ENCODE measurements at places on chromosomes 6 and 20.

GRCh38 chr6:128412680-128413079, 107.7 kb downstream of the PTPRK start:
- DNase-seq, result no peak

DNA sequence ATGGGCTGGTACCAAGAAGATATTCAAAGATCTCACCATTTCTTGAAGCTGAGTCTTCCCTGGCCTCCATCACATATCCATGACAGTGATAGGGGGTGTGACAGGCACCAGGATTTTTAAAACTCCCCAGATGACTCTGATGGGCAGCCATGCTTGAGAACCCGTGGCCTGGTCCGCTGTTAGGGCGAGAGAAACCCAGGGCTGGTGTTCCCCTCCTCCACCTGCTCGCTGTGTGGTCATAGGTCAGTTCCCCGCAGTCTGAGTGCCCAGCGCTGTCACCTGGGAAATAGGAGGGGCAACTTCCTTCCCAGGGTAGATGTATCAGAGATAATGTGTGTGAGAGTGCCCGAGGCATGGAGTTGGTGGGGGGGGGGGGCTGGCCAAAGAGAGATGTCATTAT, 50.9 kb downstream of the TMEM242 start:
- no peak for DNase-seq

DNA sequence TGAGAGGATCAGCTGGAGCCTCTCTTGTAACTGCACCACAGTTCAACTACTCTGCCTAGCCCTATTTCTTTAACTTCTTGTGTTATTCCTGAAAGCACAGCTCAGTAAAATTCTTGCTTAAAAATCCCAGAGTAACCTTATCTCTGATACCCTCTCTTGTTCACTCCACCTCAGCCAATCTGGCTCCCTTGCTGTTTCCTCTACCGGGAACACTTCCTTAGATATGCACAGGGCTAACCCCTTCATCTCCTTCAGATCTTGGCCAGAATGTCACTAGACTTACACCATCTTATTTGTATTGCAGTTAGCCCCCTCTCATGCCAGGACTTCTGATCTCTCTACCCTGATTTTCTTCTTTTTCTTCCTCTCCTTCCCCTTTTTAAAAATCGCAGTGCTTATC, 2.6 kb upstream of the ZKSCAN3 start:
- no peak for DNase-seq

DNA sequence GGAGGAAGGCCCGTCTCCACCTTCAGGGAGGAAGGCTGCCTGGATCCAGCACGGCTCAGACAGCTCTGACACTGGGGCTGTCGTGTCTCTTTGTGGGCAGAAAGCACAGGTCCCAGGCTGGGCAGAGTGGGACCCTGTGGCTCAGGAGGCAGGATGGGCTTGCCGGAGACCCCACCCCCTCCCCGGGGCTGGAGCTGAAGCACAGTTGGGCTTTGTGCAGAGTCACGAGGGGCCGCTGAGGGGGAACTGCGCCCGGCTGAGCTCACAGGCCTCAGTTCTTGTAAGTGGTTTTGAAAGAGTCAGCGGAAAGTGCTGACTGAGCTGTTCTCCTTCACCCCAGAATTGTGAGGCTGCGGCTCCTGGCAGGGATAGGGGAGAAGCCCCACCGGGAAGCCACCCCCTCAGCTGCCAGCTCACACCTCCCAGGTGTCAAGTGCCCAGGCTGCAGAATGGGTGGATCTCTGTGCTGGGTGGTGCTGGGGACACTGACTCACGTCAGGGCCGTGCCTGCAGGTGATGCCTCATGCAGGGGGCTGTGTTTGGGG, 145.5 kb upstream of the RNF24 start:
- peak; percentile 37 for DNase-seq

- no peak for DNase-seq
Observed at GRCh38 chr6:15974817-15975216, 154.1 kb upstream of the MYLIP start.

GRCh38 chr20:38732981-38733380, 8.7 kb downstream of the SLC32A1 start:
- no peak for DNase-seq

- DNase-seq, result no peak
Observed at GRCh38 chr6:147468634-147469033, 39.9 kb upstream of the SAMD5 start.

- peak; percentile 18 for DNase-seq
Observed at GRCh38 chr6:36724514-36725390, 27.1 kb downstream of the RAB44 start.

DNA sequence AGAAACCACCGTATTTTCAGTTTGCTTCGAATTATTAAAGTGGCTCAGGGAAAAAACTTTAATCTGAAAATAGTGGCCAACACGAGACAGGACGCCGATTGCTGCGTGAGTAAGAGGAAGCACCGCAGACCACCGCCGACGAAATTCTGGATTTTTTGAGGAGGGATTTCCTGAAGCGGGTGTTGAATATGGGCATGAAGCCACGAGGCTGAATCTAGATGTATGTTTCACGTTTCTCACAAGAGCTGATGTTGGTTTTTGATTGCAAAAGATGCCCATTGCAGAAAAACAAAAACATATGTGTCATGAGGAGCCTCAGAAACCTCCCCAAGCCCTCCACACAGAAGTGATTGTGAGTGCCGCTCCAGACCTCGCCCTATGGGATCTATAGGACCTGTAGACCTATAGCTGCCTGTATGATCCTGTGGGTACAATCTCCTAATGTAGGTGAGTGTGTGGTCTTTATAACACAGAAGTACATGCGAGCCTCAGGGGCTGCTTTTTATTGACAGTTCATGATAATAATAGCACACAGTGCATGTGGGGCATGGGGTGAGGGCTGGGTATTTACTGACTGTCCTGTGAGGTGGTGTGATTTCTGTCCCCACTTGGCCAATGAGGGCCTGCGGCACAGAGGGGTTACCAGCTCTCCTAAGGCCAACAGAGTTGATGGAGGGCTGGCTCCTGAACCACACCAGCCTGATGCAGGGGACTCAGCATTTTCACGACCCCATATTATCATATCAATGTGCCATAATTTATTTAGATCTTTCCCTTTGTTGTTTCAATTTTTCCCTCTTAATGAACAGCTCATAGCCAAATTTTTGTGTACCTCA, 243.9 kb downstream of the DLL1 start:
- no peak for DNase-seq

- DNase-seq, result no peak
Observed at GRCh38 chr20:8267009-8267408, 134.9 kb downstream of the PLCB1 start.

DNA sequence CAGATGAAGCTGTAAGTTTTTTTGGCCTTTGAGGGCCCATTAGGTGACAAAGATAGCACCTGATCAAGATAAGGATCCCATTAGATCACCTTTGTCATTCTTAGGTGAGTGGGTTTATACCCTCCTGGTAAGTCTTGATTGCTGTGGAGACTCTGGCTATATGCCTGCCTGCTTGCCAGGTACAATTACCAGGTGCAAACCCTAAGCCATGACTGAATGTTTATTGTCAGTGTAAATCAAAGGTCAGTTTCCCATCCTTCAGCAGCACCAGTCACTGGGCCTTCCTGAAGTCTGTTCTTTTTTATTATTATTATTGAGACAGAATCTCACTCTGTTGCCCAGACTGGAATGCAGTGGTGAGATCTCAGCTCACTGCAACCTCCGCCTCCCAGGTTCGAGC, 106.4 kb upstream of the FOXO3 start:
- no peak for DNase-seq

DNA sequence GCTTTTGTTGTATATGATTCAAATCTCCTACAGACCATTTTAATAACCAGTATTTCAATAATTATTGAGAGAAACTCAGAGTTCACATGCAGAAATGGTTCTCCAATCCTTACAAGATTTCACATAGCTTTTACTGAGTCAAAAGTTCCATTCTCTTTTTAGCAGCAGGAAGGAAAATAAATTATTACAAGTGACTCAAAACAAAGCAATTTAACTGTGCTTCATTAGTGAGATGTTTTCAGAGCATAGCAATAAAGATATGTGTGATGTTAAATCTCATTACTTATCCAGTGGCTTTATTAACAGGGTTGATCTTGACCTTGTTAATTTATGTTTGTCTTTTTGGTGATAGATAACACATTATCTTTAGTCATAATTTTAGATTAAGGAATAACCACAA, 22.0 kb downstream of the KIF13A start:
- no peak for DNase-seq

- no peak for DNase-seq
Observed at GRCh38 chr6:71512256-71512655, 223.6 kb downstream of the OGFRL1 start.

GRCh38 chr20:2179233-2179580, 77.6 kb downstream of the STK35 start:
- no peak for DNase-seq

DNA sequence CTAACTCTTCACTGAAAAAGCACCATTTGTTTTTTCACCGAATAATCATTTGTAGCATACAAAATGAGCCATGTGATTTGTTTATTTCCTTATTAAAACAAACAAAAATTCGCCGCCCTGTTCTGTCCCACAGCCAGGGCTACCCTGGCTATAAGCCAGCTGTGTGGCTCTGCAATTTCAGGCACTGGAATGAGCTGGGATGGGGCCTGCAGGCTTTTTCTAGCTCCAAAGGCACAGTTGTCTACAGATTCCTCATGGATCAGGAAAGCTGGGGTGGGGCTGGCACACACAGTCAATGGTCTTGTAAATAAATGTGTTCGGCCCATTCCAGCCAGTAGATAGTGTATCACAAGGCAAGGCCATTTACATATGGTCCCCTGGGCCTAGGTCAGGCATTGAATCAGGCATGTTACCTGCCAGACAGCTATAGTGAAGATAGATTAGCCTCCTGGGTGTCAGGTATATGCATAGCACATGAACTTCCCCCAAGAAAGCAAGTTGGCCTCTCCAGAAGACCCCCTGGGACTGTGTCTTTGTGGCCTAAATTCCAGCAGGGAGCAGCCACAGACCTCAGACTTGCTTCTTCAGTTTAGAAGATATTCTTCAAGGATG, 608.9 kb downstream of the MAFB start:
- no peak for DNase-seq

- no peak for DNase-seq
Observed at GRCh38 chr20:11214256-11214840, 540.5 kb upstream of the JAG1 start.

DNA sequence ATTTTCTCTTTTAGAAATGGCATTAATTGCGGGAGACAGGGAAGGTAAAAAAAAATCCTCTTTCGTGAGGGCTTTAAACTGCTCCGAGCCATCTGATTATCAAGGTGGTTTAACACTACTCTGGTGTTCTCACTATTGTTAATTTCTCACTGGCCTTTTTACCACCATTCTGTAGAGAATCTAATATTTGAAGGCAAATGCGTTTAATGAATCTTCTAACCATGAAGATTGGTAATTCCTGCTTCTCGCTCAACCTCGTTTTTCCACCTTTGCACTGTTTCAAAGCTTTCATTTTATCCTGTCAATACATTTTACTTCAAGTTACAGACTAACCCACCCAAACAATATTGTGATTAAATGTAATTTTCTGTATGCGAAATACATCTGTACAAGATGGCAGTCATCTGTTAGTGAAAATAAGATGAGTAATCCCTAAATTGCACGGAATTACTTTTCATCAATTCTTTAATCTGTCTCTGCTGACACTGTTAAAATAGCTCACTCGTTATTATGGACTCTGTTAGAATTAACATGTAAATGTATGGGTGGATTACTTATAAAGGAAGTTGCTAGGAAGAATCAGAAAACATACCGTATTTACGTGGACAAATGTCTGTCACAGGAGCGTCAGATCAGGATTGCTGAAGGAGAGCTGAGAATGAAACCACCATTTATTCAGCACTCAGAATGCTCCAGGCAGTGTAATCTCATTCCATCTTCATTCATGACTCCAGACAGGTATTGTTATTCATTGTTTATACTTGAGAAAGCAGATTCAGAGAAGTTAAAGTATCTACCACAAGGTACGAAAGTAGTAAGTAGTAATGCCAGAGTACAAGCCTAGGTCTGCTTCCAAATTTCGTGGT, 1.1 kb upstream of the LCA5 start:
- no peak for DNase-seq

DNA sequence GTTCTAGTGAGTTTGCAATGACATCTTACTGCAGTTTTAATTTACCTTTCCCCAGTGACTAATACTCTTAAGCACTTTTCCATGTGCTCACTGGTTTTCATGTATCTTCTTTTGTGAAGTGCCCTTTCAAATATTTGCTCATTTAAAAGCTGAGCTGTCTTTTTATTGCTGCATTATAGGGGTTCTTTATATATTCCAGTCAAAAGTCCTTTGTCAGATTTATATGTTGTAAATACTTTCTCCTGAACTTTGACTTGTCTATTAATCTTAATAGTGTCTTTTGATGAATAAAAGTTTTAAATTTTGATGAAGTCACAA, 50.2 kb upstream of the ELOVL5 start:
- DNase-seq, result no peak

- no peak for DNase-seq
Observed at GRCh38 chr6:43037197-43037596, 15.8 kb downstream of the RRP36 start.

GRCh38 chr6:13026557-13026956, 301.8 kb downstream of the TBC1D7 start:
- no peak for DNase-seq

DNA sequence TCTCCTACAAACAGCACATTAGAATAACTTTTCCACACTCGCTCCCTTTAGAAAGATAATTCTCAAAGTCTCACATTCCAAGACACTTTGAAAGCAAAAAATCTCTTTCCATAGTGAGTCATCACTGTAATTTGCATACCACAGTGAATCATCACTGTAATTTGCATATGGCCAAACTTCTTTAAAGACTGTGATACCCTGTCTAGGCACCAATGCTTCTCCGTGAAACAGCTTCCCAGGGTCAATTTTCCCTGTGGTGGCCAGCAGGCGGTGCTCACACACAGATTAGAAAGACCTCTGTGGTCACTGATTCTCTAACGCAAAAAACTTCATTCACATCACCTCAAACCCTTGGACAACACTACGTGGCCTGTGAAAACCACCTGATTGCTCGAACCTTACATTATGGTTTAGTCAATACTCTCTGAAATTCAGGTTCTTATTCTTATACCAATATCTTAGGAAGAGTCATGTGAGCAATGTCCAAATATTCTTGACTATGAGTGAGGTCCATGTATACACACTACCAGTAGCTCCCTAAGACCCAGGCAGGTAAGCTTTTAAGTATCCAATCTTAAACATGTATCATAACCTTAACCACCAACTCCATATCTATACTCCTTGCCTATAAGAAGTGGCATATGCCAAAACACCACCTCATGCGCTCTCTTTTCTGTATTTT, 78.5 kb upstream of the PHACTR1 start:
- DNase-seq, result peak; percentile 15

Measured in stimulated activated CD4-positive, alpha-beta T cell treated with anti-CD3 and anti-CD28 coated beads, Interleukin-1b, Interleukin-23, amount 100 ng/mL, for 4 hours (primary cell).